ENCODE measurements at places on chromosomes 6 and 20.

DNA sequence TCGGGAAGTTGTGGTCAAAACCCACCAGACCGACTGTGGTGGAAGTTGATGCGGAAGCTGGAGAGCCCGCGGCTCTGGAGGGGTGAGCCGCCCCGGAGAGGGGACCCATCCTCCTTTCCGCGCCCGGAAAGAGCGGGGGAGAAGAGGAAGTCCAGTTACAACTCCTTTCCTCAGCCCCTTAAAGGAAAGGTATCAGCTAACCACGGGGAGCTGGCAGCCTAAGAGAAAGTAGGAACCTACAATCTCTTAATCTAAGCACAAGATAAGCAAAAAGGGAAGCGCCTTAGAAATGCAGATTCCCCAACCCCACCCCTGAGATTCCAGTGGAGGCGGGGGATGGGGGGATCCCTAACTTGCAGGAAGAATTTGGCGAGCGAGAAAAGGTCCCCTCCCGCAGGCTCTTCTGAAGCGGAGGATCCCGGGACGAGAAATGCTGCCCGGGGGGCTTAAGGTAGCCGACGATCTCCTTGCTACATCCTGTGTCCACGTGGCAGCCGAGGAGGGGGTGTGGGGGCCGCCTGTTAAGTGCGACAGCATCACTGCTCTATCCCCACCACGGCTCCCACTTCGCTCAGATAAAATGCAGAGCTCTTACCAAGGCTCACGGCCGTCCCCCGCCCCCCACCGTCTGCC lies 87.5 kb downstream of the ZFP64 start:
- no peak for DNase-seq

DNA sequence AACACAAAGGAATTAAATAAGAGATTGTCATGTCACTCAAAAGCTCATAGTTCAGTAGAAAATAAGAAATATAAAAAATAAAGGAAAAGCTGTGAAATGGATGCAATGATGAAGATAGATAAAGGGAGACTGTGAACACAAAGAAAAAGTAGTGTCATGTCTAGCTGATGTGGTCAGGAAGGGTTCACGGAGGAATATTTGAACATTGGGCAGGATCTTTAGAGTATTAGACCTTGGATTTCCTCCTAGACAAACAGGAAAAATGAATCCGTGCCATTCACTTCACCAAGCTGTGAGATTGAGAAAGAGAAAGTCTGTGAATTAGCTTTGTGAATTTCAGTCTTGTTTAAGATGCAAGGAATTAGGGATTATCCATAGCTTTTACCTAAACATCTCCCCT lies 414.4 kb upstream of the PLCB4 start:
- no peak for DNase-seq

- DNase-seq: no peak
Observed at GRCh38 chr6:138560130-138560860, 61.0 kb upstream of the NHSL1 start.

DNA sequence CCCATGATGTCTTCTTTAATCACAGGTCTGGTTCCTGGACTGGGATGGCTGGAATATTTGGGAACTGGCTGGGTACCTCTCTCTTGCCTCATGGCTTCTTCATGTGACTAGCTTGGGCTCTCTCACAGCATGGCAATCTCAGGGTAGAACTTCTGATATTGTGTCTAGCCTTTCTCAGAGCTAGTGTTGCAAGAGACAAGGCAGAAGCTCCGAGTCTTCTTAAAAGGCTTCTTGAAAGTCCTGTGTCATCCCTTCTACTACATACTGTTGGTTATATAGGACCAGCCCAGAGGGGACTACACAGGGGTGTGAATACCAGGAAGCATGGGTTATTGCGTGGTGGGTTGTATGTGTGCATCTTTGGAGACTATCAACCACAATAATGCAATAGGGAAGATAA lies 23.3 kb downstream of the BCAS1 start:
- DNase-seq: no peak

- no peak for DNase-seq
Observed at GRCh38 chr6:44572346-44572745, 184.8 kb downstream of the CDC5L start.

DNA sequence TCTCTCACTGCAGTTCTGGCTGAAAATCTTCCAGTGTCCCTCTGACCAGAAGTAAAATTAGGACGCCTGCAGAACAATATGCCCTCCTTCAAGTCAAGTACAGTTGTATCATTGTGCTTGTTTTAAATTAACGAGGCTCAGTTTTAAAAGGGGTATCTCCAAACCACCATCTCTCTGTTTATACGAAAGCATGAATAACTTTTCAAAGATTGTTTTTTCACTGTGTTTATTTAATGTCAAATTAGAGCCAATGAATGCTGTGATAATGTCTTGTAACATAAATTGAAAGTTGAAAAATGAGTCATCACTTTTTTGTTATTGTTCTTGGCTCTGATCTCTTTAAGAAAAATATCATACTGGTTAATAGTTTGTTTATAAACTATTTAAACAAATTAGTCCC lies 230.7 kb upstream of the THEMIS start:
- DNase-seq: no peak

GRCh38 chr6:169495601-169496000 lies 206.2 kb downstream of the WDR27 start:
- DNase-seq: no peak

- DNase-seq: peak; percentile 65
Observed at GRCh38 chr6:111804627-111805235, 68.5 kb downstream of the FYN start.

GRCh38 chr6:142152746-142153145 lies 5.7 kb downstream of the VTA1 start:
- DNase-seq: no peak

DNA sequence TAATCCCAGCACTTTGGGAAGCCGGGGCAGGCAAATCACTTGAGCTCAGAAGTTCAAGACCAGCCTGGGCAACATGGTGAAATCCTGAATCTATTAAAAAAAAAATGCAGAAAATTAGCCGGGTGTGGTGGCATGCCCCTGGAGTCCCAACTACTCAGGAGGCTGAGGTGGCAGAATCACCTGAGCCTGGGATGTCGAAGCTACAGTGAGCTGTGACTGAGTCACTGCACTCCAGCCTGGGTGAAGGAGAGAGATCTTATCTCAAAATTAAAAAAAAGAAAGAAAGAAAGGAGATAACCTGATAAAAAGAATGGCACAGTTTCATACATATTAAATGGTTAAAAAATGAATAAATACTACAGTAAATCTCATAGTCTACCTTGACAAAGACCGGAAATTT lies 123.6 kb upstream of the TNFAIP3 start:
- DNase-seq: no peak

GRCh38 chr20:10634211-10634610 lies 39.6 kb downstream of the JAG1 start:
- DNase-seq: no peak
